ENCODE measurements at places on chromosomes 7 and 10.

GRCh38 chr7:6442114-6442513, 5.6 kb downstream of the DAGLB start:
- no peak for DNase-seq

DNA sequence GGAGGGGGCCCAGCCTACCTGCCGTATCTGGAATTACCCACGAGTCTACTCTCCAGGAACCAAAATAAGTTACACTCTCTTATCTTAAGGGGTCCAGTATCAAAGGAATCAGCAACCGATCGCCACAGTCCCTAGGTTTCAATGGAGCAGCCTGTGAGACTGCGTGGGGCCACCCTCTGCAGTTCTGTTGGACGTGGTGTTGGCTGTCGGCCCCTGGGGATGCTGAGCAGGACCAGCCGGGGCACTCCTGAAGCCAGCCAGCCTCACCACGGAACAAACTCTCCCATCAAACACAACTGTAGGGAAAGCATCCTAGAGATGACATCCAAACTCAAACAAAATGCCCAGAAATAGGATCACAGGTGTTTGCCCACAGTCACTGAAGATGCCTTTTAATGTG, 25.5 kb upstream of the ABLIM1 start:
- no peak for DNase-seq

DNA sequence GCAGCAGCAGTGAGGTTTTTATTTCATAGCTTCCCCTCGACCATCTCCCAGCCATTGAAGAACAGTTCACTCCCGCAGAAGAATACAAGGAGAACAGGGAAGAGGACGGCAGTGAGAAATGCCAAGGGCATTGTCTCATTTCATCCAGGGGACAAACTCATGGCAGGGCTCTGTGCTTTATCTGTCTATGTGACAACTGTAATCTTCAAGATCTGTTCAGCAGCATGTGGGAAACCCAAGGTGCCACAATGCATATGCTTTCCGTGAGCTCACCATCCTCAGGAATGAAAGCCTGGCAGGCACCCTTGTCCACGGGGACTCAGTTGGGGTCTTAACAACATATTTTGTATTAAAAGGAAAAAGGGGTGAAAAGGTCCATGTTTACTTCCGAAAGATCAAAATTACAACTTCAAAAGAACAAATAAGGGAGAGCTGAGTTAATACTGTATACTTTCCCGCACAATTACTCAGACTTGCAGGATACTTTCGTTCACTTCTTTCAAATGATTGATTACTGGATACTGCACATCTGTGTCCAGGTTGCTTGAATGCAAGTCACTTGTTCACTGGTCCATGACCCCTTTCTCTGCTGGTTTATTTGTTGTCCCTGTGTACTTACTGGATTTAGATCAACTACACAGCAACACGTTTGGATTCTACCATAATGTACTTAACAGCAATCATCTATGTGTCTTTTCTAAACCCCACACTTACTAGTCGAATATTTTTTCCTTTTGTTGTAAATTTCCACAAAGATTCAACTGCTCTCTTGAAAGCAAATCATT, 90.1 kb upstream of the ATP6V0A4 start:
- DNase-seq = no peak

DNA sequence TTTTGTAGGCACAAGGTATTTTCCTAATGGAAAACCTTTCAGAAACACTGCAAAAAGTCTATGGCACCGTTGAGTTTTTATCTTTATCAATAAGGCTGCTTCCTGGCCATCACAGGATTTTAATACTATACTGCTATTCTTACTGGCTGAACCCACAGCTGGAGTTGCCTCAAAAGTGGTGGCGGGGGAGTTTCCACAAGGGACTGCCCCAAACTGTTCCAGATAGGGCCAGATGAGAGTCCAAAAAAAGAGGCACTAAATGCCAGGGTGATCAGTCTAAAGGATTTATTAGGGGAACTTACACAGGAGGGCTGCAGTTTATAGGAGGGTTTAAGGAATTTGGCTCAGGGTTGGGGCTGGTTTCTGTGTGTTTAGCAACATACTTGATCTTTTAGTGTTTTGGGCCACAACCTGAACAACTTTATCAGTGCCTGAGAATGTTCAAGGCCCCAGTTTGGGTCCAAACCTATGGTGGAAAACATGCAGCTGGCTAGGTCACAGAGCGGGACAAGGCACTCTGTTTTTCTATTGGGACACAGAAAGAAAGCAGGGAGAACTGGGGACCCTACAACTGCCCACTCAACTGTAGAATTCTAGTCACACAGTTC, 41.4 kb downstream of the STAM start:
- DNase-seq = no peak

DNA sequence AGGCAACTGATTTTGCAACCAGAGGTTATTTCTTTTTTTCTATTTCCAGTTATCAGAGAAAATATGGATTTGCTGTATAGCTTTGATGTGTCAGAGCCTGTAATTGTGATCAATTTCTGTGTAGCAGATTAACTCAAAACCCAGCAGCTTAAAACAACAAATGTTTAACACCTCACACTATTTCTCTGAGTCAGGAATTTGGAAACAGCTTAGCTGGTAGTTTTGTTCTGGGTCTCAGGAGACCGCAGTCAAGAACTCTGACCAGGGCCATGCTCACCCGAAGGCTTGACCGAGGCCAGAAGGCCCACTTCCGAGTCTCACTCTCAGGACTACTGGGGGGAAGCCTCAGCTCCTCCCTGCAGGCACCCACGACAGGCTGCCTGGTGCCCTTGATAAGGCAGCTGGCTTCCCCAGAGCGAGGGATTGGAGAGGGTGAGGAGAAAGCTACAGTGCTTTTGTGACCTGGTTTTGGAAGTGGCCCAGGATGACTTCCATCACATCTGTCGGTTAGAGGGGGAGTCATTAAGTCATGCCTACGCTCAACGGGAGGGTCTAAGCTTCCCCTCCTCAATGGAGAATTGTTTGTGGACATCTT, 105.7 kb upstream of the SHH start:
- no peak for DNase-seq

DNA sequence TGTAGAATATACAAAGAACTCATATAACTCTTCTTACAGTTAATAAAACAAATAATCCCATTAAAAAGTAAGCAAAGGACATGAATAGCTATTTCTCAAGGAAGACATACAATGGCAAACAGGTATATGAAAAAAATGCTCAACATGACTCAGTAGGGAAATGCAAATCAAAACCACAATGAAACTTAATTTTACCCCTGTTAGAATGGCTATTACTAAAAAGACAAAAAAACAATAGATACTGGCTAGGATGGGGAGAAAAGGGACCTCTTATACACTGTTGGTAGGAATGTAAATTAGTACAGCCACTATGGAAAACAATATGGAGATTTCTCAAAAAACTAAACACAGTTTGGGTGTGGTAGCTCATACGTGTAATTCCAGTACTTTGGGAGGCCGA, 37.8 kb downstream of the HERPUD2 start:
- DNase-seq = no peak

GRCh38 chr7:129664029-129665012, 52.8 kb downstream of the NRF1 start:
- peak; percentile 62 for DNase-seq

GRCh38 chr10:116298586-116298985, 25.6 kb upstream of the GFRA1 start:
- no peak for DNase-seq

DNA sequence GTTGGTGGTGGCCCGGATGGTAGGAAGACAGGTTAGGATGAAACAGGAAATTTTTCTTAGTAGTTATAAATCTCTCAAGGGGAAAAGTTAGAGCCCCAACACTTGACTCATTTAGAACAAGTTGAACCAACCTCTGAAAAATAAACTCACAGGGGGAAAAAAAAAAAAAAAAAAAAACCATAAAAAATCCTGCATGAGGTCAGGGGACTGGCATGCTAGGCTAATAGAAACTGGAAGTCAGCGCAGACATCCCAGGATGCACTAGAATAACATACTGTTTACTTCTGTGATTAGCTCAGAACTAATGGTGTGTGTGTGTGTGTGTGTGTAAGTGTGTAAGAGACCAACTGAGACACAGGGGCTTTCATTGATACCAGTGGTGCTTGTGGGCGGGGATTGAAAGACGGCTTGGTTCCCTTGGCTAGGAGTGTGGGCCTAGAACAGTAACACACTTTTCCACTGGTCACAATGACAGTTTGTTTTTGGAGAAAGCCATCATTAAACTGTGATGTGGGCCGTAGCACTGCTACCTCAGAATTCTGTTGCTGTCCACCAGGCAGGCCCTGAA, 491.6 kb upstream of the GALNT17 start:
- no peak for DNase-seq

DNA sequence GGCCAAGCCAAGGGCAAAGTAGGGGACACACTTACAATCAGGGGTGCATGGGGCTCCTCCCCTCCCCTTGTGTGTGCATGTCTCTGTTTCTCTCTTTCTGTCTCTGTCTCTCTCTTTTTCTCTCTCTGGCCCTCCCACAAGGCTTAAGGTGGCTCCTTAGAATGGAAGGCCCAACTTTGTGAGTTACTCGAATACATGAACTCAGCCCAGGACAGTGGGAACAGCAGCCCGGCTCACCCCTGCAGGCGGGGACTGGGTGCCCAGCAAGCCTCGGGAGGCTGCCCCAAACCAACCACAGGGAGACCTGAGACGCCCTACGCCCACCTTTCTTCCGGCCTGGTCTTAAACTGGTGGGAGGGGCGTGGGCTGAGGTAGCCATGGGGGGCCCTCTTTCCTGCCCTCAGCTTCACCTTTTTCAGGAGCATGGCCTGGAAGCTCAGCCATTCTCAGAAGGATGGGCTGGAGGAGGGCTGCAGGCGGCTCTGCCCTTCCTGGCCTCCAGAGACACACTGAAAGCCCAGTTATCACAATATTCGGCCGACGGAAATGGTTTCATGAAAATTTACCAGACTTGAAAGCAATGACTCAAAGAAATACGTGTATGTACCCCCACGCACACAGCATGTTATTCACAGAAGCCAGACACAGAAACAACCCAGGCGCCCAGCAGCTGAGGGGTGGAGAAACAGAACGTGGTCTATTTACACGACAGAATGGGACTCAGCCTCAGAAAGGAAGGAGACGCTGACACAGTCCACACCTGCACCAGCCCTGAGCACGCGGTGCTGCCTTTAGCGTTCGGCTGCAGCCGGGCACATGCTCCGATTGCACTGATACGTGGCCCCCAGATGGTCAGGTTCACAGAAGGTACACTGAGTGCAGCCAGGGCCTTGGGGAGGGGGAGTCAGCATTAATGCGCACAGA, 229.5 kb downstream of the PTPRN2 start:
- DNase-seq = no peak

- DNase-seq = peak; percentile 13
These were observed 187.6 kb upstream of the KLF14 start for GRCh38 chr7:130921391-130922180.

DNA sequence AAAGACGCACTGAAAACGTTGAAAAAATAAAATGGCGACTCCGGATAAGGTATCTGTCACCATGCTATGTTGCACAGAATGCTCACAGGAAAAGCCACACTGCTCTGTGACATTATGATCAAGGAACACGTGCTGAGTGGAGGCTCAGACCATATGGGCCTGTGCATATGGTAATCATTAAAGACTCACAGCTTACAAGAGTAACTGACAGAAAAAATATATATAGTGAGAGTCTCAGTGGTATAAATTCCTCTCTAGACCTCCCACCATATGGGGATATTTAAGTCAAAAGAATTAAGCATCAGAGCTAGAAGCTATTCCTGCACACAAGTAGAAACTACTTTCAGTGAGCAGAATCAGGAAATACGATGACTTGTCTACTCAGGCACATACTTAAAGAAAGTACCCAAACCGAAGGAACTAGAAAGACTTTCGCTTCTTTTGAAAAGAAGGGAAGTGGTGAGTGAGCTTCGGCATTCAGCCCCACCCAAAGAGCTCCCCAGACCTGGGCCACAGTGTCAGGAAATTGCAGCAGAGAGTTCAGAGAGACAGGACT, 65.1 kb upstream of the MPP7 start:
- DNase-seq = no peak

GRCh38 chr7:37247861-37248260, 200.8 kb downstream of the ELMO1 start:
- DNase-seq = no peak

Measured in NCI-H510A treated with DMSO at 0.1 percent for 48 hours (cell line).